ENCODE measurements at places on chromosomes 7 and 10.

DNA sequence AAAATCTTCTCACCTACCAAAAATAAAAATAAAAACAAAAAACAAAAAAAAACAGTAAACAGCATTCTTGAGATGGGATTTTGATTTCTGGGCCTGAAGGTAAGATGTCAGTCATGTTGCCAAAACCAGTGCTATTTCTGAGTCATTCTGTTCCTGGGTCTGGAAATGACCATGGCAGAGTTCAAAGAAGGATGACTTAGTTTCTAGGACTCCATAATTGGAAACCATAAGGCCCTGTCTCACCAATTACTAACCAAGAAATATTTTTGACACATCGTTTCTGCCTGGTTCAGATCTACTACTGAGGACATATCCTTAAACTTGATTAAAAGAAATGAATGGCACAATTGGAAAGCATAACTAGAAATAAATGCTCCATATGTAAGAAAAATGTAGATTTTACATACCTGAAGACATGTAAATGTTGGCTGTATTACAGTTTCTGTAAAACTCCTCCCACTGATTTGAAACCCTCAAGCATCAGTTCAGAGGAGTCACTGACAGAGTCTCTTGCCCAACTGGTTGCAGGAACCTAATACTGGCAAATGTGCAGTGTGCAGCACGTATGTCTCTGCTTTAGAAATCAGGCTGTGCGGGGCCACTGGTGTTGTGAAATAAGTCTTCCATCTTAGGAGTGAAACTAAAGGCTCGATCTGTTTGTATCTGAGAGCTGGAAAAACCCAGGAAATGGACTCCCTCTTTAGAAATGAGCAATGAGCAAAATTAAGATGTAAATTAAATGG is 84.8 kb upstream of the EGR2 start:
- no peak for DNase-seq

DNA sequence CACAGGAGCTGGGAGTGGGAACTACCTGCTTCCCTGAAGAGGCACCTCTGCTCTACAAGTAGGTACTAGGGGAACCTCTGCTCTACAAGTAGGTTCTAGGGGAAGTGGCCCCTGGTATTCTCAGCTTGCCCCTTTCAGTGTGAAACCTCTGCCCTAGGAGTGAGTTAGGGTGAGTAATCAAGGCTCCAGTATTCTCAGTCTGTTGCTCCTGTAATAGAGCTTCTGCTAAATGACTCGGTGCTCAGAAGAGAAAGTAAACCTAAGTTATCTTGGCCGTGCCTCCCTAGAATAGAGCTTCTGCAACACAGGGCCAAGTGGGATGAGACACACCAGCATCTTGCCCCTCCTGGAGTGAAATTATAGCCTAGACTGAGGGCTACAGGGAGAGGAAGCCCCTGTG is 13.4 kb upstream of the RASSF4 start:
- no peak for DNase-seq

DNA sequence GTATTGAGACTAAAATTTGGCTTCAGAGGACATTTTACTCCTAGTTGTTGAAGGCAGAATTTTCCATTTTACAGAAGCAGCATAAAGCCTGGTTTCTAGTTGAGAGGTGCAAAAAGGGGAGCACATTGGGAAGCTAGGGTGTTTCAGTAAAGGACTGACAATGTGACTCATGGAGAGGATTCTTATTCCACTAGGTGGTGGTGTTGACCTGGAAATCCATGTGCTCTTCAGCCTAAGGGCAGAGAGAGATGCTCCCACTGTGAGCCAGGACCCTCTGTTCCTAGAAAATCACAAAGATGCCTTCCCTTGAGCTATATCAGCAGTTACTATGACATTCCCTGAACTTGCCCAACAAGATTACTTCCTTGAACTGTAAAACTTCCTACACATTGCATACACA is 687.8 kb downstream of the IPMK start:
- DNase-seq: no peak

DNA sequence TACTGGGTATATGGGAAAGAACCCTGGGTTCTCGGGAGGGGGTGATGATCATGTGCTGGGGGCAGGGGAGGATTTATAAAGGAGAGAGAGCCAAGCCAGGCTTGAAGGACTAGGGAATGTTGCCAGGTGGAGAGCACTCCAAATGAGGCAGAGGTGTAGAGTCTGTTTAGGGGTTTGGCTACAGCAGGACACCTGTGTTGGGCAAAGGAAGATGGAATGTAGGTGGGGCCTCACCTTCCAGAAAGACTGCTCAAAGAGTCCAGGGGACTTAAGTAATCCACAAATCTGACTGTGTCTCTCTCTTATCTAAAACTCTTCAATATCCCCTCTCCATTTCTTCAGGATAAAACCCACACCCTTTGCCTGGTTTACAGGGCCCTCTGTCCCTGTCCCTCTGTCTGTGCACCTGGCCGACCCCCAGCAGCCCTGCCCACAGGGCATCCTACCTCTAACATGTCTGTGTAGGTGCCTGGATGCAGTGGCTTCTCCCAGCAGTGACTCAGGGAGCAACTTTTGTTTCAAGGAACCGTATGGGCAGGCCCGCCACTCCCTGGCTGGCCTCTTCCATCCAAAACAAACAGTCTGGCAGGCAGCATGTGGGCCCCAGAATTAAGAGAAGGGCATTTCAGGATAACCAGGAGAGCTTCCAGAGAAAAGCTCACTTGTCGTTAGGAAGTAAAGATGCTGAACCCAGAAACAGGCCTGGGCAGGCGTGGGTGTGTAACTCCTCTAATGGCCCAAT is 10.6 kb upstream of the PLEKHA1 start:
- DNase-seq: no peak

DNA sequence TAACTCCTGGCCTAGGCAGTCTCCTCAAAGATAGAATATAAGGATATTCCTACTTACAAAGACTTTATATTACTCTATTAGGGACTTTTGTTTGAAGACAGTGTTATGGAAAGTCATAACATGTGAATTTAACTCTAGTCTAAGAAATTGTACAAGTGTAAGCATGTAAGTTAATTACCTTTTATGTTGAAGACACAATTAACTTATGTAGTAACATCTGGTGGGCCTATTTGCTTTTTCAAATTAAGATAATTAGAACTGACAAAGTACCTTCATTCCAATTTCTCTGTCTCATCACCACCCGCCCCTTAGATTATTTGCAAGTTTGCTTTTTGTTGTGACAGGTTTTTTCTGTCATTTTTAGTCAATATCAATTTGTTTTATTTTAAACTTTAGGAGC is 126.0 kb upstream of the THSD7A start:
- no peak for DNase-seq
